Hematopoietic multipotent progenitor cell treated with erythropoietin and hydrocortisone succinate and interleukin-3 and kit ligand, for 6 days (in vitro differentiated cells): ENCODE measurements at places on chromosomes 7 and 10.

DNA sequence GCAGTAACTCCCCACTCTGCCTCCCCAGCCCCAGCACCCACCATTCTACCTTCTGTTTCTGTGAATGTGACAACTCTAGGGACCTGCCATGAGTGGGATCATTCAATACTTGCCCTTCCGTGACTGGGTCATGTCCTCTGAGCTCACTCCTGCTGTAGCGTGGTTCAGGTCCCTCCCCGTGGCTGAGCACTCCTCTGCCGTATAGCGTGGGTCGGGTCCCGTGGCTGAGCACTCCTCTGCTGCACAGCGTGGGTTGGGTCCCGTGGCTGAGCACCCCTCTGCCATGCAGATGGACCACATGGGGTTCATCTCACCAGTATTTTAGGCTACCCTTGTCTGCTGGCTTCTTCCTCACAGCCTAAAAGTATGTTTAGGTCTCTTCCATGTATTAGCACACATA, 43.0 kb downstream of the INSIG1 start:
- DNase-seq = no peak

- peak; percentile 27 for DNase-seq
Measured at GRCh38 chr7:2971914-2972834, 71.5 kb downstream of the CARD11 start.

GRCh38 chr10:11208908-11209829, 191.5 kb downstream of the CELF2 start:
- peak; percentile 20 for DNase-seq

DNA sequence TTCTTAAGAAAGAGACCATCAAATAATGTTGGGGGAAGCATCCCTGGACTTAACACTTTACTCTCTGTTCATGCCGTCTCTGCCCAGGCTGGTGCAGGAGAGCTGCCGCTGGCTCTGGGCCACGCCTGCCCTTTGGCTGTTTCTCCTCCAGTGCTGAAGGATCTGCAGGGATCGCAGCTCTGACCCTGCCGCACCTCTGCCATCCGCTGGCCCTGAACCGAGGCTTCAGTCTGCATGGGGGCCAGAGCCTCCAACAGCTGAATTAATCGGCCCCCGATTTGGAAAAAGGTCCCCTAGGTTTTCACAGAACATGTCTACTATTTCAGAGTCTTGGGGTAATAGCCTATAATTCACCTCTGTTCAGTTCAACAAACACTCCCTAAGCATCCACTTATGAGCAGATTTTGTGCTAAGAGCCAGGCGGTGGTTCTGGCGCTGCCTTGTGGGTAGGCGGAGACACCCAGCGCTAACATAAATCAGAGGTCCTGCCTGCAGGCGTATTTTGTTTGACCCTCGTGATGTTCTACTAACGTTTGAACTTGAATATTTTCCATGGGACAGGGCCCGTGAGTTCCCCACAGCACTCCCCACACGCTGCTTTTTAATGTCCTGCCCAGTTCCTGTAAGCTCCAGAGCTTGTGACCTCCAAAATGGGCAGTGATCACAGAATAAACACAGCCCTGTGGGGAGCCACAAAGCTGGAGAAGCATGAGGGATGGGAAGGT, 99.0 kb downstream of the DYNC2I1 start:
- no peak for DNase-seq

DNA sequence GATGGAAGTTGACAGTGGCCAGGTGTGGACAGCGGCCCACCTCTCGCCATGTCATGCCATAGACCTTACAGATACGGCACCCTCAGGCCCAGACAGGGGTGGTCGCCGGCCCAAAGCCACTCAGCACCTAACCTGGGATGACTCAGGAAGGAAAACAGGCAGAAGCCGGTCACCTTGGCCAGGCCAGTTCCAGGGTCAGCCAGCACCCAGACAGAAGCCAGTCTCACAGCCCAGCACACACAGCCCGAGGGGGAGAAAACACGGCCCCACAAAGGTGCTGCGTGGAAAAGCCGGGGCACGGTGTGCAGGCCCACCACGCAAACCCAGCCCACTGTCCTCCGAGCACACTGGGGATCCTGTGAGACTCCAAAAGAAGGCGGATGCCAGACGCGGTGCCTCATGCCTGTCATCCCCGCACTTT, 95.2 kb upstream of the DNAAF5 start:
- no peak for DNase-seq

DNA sequence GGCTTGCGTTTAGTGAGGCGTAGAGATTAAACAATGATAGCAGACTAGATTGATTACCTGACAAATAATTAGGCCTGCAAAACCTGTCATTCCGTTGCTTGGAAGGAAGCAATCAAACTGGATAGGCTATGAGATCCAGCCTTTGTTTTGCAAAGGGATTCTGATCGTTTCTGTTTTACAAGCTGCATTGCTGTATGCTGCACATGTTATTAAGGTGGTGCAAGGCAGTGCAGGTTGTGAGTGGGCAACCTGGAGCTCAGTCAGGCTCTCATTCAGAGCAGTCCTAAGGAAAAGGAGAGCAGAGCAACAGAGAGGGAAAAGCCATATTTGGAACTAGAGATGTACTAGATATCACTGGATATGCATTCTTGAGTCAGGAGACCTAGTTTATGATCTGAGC, 6.9 kb upstream of the NOBOX start:
- no peak for DNase-seq

GRCh38 chr7:138064856-138065357, 11.4 kb upstream of the AKR1D1 start:
- DNase-seq = no peak

- DNase-seq = no peak
Measured at GRCh38 chr10:4894335-4894734, 68.3 kb downstream of the AKR1E2 start.

DNA sequence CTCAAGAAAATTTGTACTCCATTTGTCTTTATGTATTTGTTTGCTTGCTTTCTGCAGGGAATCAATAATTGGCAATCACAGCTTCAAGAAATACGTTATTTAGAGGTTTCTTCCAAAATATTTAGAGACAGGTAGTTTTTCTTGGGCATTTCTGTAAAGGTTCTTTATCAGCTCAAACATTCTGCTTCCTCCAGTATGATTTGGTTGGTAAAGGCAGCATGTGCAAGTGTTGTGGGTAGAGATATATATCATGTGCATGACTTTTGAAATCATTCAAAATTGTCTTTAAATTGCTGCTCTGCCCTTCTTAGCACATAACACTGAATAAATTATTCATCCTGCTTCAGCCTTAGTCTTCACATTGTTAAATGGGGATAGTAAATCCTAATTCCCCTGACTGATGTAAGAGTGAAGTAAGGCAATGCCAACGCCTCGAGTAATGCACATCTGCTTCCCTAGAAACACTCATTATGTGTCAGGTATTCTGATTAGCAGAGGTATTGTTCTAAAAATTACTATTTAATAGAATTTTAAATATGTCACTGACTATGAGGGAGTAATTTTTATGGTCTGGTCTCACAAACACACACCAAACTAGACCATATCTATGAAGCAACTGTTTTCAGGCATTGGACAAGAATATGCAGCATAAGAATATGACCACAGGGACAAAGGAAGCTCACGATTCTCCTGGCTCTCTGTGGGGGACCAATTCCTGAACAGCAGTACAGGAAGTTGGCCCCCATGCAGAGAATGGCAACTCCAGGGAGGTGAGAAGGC, 77.3 kb upstream of the AKR1E2 start:
- peak; percentile 2 for DNase-seq

- no peak for DNase-seq
Measured at GRCh38 chr10:19764111-19764510, 52.1 kb upstream of the PLXDC2 start.

GRCh38 chr10:119496273-119496672, 46.2 kb downstream of the RGS10 start:
- DNase-seq = no peak

- DNase-seq = no peak
Measured at GRCh38 chr7:90432752-90433151, 29.5 kb downstream of the CLDN12 start.

DNA sequence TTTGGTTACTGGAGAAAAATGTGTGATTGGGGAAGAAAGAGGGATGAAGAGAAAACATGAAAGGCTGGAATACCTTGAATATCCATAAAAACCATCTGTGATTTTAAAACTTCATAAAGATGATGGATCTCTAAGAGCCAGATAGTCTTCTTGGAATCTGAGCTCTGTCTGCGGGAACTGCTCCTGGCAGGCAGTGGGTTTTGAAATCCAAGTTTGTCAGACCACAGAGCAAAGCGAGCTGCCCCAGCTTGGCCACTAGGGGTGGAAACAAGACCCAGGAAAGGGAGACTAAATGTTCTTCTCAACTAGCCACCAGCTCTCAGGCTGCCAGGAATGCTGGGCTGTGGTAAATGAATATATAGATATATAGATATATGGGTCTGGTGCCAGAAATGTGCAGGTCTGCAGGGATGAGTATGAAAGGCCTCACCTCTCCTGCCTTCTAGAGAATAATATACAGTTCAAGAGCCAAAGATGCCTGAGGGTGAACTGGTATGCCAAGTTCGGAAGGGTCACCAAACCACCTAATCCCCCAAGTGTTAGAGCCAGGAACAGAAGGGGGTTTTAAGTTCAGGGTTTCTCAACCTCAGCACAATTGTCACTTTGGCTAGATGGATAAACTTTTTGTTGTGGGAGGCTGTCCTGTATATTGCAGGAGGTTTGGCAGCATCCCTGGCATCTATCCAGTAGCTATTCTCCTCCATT, 208.8 kb downstream of the KCNMA1 start:
- peak; percentile 22 for DNase-seq

DNA sequence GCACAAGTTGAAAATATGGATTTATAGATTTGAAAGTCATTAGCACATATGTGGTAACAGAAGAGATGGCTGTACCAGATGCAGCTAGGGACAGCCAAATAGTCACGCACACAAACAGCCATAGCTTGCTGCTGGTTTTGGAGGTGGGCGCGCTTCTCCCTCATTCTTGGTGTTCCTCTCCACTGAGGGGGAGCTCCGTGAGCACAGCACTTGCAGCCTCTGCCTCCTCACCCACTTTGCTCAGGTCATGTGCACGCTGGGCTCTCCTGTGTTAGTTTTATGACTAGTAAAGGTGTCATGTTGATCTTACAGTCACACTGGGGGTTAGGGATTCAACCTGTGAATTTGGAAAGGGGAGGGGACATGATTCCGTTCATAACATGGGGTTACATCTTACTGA, 8.5 kb upstream of the ZNF786 start:
- no peak for DNase-seq

GRCh38 chr10:118966850-118967125, 62.7 kb upstream of the NANOS1 start:
- DNase-seq = no peak

DNA sequence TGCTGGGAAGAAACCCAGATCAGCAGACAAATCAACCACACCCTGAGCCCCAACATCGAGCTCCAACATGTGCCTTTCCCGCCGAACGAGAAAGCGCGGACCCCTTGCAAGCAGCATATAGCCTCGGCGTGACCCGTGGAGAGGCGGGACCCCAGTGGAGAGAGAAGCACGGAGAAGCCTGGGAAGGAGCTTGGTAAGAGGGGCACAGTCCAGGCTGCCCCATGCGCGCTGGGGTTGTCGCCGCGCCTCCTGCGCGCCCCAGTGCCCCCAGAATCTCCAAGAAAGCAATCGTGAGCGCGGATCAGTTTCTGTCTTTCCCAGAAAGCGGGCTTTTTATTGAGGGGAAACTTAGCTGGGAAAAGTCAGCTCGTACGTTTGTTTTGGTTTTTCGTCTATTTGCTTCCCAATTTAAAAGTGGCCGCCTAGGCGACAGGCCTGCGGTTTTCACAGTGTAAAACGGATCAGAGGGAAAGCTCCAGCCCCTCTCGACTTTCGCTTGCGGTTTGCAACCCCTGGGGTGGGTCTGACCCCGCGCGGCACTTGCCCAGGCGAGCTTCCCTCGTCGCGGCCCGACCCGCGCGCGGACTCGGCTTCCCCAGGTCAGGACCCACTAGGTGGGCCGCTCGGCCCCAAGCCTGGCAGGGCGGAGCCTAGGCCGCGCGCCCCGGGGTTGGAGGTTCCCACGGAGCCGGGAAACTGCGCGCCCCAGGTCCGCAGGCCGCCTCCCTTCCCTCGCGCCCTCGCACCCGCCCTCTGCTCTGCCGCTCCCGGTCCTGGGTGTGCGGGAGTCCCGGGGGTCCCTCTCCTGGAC, 31.1 kb downstream of the SKIDA1 start:
- DNase-seq = peak; percentile 49

DNA sequence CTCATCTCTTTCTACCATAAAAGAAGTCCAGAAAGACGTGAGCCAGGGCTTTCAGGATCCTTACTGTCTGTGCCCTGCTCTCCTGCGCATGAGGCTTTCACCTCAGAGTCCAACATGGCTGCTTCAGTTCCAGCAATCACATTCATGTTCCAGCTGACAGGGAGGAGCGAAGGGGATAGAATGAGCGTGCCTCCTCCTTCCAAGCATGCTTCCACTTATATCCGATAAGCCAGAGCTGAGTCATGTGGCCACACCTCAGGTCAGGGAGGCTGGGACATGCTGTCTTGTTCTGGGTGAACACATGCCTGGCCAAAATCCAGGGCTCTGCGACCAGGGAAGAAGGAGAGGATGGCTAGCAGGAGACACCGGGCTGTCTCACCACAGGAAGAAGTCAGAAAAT, 248.2 kb downstream of the SKAP2 start:
- no peak for DNase-seq

- DNase-seq = no peak
Measured at GRCh38 chr7:69656890-69657289, 58.6 kb downstream of the AUTS2 start.

- no peak for DNase-seq
Measured at GRCh38 chr7:43112941-43113621, 634 bp downstream of the HECW1 start.
